Activated T-helper 1 cell treated with anti-CD3 and anti-CD28 coated beads, Interleukin-12 subunit alpha, Interleukin-12 subunit beta, Interleukin-2, Interleukin-4 antibody, amounts not matched to agents 30 ng/mL and 10 ng/mL and 1 ng/mL, durations not matched to agents 14 hours and 24 hours and 36 hours (primary cell): ENCODE measurements at places on chromosomes 7 and 10.

GRCh38 chr10:43110338-43111071, 27.7 kb upstream of the CSGALNACT2 start:
- DNase-seq = no peak

DNA sequence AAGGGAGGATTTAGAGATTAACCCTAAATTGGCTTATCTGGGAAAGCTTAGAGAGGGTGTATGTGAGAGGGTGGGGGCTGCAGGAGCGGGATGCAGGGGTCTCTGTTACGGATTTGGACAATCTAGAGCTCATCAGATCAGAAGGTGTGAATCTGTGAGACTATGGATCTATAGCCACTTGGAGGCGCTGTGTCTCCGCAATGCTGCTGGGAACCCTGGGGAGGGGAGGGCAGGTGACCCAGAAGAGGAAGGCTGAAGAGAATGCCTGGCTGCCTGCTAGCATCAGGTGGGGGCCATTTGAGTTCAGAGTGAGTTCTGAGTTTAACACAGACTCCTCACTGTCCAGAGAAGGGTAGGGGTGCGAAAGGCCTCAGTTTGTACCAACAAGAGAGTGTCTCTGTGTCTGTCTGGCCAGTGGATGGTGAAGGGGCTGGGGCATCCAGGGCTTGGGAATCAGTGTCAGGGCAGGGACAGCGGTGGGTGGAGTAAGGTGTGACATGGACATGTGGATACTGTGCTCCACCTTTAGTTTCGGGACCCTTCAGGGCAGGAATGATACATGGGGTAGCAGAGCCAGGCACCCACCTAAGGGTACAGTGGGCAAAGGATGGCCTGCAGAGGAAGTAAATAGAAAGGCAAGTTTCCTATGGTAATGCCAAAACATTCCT, 187.3 kb upstream of the PRSS58 start:
- DNase-seq = no peak

- DNase-seq = no peak
Observed at GRCh38 chr10:58993480-58994221, 182.8 kb upstream of the PHYHIPL start.

GRCh38 chr7:6482307-6482706, 34.6 kb upstream of the DAGLB start:
- no peak for DNase-seq

- no peak for DNase-seq
Observed at GRCh38 chr10:24715246-24715769, 8.4 kb downstream of the ARHGAP21 start.

DNA sequence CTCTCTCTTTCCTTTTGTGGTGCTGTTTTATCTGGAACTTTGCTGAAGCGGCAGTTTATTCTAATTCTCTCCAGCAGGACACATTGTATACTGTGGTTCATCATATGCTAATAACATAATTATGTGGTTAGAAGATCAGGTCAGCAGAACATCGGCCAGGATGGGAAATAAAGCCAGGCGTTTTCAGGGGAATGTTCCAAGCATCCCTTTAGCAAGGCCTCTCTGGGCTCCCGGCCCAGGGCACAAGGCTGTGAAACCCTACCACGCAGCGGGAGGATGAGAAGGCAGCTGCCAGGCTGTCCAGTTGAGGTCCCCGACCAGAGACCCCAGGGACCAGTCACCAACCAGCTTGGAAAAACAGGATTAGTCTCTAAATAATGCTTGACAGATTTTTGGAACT, 112.2 kb upstream of the GALNT17 start:
- DNase-seq = no peak

- no peak for DNase-seq
Observed at GRCh38 chr10:43698156-43698555, 49.5 kb upstream of the ZNF32 start.

DNA sequence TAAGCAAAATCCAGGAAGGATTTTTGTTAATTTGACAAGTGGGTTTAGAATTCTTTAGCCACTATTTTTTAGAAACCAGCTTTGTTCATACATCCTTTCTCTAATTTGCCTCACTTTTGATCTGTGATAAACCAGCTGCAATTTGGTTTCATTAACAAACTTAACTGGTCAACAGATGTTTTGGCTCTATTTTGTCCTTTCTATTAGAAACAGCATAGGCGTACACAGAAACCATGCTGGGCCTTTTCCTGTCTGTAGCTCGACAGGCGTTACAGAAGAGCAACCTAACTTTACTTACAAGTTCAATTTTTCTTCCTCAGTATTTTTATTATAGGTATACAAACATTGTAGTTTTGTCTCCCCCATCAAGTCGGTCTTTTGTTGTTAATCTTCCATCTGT, 28.2 kb downstream of the KAT6B start:
- DNase-seq = no peak

DNA sequence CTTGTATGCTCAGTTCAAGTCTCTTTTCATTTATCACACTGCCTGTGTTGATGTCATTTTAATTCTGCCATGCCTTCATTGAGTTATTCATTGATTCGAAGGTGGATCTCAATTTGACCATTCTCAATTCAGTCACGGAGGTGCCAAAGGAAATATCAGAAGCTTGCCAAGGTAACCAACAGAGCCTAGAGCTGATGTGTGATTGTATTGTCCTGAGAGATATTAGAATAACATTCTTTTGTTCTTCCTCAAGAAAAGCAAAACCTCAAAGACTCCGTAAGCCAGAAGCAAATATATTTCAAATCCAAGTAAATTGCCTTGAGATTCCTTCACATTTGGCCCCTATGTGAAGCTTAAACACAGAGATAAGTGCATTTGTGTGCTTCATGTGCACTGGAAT, 345.3 kb downstream of the CXCL12 start:
- DNase-seq = no peak

- peak; percentile 47 for DNase-seq
Observed at GRCh38 chr10:103745341-103746247, 109.8 kb downstream of the SH3PXD2A start.

DNA sequence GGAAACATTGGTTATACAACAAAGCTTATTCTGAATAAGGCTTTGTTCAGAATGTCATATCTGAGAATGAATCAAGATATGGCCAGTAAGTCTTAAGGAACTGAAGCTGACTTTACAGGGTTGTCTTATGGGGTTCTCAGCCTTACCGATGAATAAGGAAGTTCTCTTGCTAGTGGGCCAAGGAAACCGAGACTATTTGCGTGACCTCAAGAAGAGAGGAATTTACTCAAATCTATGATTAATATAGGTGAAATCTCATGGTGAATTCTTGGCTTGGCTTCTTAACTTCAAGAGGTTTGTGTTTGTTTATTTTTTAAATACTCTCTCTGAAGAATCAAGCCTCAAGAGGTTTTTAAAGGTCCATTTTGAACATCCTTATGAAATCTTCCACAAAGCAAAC, 4.7 kb upstream of the MRLN start:
- no peak for DNase-seq

- no peak for DNase-seq
Observed at GRCh38 chr10:129319934-129320333, 147.1 kb upstream of the MGMT start.

DNA sequence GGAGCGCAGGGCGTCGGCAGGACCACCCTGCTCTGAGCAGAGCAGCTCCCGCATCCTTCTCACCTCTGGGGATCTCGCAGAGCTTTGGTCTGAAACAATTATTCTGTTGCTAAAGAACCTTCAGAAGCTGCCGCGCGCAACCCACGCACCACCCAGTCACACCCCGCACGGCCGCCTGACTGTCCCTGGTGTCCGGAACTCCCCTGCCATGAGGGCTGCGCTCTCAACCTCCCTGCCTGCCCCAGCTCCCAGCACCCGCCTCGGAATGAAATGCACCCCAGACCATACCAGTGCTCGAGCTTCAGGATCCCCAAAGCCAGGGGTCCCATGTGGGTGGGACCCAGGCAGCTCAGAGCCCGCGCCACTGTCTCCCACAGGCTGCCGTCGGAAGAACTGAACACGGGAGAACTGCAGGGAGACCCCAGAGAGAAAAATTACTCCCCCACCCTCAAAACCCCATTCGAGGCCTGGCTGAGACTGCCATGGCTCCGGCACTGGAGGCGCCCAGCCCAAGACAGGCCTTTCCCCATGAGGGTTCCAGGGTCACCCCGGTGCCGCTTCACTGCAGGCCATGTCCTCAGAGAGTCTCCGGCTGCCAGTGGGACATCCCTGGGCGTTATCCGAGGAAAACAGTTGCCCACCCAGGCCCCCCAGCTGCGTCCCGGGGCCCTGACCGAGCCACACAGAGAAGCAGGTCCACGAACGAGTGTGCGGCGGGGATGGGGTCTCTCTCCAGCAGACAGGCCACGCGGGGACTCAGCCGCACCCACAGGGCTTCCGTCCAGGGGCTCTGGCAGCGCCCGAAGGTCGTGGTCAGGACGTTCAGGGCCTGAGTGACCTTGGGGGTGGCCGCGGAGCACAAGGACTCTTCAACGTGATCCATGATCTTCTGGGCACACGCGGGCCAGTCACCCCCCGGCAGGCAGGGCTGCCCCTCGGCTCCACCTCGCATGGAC, 12.1 kb downstream of the BRAT1 start:
- DNase-seq = no peak

DNA sequence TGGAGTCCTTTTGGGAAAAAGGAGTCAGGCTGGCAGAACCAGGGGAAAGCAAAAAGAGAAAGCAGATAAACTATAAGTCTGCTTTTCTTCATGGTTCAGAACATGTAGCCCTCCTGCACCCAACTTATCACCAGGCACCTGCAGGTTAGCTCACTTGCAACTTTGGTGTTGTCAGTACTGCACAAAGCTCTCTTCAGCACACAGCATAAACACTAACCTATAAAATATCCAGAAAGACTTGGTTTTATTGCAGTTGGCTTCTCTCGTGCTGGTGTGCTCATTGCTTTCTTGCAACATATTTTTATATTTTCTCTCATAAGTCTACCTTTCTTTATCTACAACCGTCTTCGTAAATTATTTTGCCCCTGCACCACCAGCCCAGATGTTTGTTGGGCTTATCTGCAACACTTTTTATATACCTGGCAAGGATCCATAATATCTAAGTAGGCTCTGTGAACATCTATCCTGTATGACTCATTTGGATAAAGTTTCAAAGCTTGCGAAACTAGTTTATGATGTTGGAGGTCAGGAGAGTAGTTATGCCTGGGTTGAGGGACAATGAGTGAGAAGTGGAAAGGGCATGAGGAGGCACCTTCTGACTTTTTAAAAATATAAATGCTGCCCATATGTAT, 164.6 kb downstream of the ANKRD30A start:
- DNase-seq = no peak

- DNase-seq = no peak
Observed at GRCh38 chr7:309586-310228, 19.7 kb downstream of the FOXL3 start.

- no peak for DNase-seq
Observed at GRCh38 chr10:80187060-80187459, 18.3 kb downstream of the ANXA11 start.

DNA sequence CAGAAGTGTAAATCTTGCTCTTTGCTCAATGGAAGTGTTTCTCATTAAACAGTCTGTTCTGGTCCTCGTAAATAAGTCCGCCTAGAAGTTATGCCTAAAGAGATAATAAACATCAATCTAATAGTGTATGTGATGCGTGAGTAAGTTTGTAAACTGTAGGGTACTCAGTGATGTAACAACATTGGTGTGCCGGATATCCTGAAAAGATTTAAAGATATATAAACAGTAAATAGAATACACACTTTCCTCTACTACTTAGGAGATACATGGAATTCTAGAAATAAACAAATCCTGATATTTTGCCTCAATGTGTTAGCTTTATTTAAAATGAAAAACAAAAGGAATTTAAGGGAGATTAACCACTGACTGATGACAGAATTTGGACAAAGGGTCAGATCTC, 123.5 kb downstream of the AHR start:
- DNase-seq = no peak

GRCh38 chr10:49349390-49349789, 46.5 kb downstream of the DRGX start:
- DNase-seq = no peak
